ENCODE measurements at places on chromosomes 16 and 17.

DNA sequence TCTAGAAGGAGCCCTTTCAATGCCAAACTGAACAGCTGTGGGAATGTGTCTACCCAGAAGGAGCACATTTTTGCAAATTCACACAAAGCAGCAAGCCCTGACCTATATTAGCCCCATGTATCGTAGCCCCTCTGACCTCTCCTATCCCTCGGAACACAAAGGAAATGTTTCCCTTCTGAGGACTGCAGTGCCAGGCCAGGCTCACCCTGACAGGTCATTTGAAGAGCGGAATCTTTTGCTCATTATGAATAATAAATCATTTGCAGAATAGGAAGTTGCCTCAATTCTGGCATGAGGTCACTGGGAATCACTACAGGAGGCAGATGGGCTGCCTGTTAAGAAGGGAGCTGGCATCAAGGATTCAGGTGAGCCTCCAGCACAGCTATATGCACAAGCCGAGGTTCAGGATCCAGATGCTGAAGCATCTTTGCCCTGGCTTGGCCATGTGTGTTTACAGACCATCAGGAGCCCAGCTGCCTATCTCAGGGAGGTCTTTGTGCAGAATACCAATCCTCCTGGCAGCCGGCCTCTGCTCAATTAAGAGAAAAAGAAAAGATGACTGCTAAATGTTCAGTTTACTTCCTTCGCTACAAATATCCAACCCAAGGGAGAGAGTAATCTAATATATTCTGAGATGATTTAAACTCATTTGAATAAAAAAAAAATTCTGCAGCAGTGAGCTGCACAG lies 119.4 kb downstream of the USP31 start:
- DNase-seq, result no peak

DNA sequence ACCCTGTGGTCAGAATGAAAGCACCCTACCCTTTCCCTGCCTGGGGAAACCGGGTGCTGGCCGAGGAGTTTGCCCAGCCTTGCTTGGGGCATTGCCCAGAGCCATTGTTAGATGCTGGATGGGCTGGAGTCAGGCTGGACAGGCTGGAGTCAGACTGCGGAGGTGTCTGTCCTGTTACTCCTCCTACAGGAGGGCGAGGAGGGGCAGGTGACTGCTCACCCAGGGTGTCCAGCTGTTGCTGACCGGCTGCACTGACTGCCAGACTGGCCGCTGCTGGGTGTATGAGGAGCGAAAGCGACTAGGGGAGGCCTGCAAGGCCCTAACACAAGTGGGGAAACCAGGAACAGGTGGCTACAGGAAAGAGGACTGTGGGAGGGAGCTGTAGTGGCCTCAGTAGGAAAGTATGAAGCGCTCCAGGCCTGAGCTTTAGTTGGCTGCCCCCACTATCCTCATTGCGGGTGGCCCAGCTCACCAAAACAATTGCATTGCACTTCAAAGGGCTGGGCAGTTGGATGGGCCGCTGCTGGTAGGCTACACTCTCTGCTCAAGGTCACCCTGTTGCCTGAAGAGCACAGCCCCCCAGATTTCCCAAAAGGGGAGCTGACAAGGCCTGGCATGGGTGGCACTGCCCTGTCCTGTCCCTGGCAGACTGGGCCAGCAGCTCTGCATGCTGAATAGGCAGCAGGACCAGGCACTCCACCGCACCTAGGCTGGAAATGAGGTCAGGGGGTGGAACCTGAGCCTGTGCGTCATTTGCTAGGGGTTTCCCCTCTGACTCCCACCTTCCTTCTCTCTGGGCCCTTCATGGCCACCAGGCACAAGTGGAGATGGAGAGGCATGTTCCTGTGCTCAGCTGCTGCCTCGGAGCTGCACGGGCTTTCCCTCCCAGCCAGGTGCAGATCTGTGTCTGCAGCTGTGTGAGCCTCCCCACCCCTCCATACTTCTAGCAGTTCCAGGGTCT lies 18.4 kb downstream of the LDHD start:
- peak; percentile 62 for DNase-seq

GRCh38 chr17:2033153-2033552 lies 3.2 kb downstream of the DPH1 start:
- no peak for DNase-seq

DNA sequence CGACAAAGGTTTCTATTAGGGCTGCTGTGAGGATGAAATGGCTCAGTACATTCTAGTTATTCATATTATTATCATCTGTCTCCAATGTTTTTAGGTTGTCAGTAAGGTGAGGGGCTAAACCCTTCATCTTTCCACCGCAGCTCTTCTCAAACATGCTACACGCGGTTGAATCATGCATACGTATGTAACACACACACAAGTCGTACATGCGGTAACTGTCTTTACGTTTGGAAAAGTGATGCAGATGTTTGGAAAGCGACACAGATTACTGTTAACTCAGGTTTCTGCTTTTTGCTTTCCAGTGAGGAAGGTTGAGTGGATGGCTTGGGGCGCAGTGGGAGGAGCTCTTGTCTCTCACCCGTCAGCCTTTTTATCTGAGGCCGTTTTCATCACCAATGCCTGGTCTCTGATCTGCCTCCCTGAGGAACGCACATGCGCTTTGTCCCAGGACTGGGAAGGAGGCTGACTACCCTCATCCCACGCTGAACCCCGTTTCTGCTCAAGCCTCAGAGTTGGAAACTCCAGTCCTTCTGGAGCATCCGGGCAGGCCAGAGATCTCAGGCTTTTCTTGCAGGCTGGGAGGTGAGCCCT lies 3.2 kb upstream of the FOXL1 start:
- no peak for DNase-seq

DNA sequence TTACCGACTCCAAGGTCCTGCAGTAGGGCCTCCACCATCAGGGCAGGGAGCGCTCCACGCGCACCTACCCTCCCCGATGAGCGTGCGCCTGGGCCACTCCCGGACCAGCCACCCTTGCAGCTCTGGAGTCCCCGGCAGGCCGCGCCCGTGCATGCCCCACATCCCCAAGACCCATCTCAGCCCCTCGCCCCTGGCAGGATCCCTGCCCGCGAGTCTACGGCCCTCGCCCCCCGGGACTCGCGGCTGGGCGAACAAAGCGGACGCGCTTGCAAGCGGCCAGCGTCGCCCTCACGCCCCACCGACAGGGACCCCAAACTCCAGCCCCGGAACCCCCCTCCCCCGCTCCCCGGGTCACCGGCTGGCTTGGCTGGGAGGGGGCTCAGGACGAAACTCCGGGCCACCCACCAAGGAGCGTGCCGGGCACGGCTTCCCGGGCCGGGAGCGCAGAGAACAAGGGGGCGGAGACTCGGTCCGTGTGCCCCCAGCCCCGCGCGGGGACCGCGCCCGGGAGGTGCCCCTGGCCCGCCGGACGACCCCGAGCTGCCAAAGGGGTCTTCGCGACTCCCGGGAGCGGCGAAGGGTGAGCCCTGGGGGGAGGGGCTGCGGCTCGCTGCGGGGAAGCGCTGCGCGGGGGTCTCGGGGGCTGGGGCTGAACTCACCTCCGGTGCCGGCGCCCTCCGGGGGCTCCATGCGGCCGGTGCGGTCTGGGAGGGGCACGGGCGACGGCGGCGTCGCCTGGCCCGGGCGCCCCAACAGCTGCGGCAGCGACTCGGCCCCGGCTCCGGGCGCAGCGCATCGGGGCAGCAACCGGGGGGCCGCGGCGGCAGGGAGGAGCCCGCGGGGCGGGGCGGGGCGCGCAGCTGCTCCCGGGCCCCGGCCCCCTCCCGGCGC lies at the start of gene DBNDD1:
TSS of gene DBNDD1 (minus strand) at position 805 of the 891 bp plus-strand sequence. CDS start at position 690, 115 bp downstream.
- no peak for DNase-seq

GRCh38 chr17:74798239-74798707 lies 22.1 kb upstream of the NAT9 start:
- DNase-seq, result no peak
